ENCODE measurements at places on chromosomes 5 and 9. TPM values are rescaled to one million over a fixed set of nuclear protein-coding genes. Genes with fewer than 3 reads are reported as not detected.

FABP6 gene
- total RNA-seq = not detected

EFNA5 gene
- total RNA-seq = 4.4 TPM

NSG2 gene
- not detected for total RNA-seq

NMUR2 gene
- total RNA-seq = not detected

KIF27 gene
- 2.8 TPM for total RNA-seq

SEC61B gene
- 119 TPM for total RNA-seq

DNAJC18 gene
- total RNA-seq = 4.8 TPM

RNF180 gene
- total RNA-seq = 7.4 TPM

SHISAL2B gene
- not detected for total RNA-seq
